ENCODE measurements at places on chromosomes 6 and 20. TPM values are rescaled to one million over a fixed set of nuclear protein-coding genes. Genes with fewer than 3 reads are reported as not detected.

The LAMA4 gene
- 3.8 TPM for total RNA-seq

The MC3R gene
- total RNA-seq: not detected

DNA sequence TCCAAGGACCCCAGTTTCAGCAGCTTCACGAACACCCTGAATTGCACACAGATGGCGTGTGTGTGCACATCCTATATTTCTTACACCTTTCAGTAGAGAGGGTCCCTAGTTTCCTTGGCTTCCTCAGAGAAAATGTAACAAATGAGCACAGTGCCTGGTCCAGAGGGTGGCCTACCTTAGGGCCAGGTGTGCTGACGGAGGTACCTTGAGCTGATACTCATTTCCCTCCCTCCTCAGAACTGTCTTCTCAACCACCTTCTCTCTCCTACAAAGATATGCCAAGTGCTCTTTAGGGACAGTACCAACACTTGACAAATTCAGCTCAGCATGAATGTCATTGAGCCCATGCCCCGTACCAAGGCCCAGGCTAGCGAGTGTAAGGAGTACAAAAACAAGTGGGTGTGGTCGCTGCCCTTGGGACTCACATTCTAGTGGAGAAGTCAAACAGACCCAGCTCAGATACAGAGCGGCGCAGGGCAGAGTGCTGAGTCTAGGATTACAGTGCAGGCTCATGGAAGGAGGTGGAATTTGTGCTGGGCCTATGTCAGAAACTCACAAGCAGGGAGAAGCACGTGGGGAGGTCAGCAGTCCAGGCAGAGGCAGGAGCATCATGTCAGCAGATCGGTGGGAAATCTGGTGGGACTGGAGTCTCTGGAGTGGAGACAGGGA lies 9.6 kb upstream of the BPHL start:
- peak overlapping the region; percentile 21 for H3K27ac ChIP-seq
- peak; percentile 34 for DNase-seq
- no peak overlapping the region for H3K4me3 ChIP-seq

GRCh38 chr6:81451787-81452186 lies 300.7 kb downstream of the TENT5A start:
- DNase-seq: no peak
- H3K27ac ChIP-seq: no peak overlapping the region
- no peaks in the 10 kb centered on the region for H3K27me3 ChIP-seq

DNA sequence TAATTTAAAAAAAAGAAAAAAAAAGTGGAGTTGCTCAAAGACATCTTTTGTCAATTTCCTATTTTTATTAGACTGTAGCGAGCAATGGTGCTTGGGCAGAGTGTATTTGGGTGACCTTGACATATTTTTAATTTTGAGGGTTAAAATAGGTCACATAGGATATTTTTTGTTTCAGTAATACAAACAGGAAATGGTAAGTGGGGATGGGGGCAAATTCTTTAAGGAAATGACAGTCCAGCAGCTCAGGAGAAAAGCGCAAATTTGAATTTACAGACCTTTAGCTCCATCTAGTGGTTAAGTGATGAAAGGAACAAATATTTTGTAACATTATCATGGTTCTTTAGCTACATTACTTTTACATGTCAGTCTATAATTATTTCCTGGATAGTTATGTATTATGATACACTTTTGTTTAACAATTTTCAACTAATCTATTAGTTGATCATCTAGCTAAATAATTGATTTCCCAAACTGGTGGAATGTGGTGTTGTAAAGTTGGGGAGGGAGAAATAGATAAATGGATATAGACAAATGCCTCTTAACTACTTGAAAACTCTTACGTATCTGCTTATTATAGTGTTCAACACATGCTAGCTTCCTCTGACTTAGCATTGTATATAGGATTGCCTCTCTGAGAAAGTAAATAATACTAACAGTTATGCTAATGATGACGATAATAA lies 10.0 kb downstream of the CITED2 start:
- H3K36me3 ChIP-seq: no peaks in the 10 kb centered on the region
- H3K4me3 ChIP-seq: no peak overlapping the region
- DNase-seq: no peak
- H3K4me1 ChIP-seq: peaks cover 22% of the 10 kb centered on the region

The PGC gene
- total RNA-seq: 56.6 TPM

Data from type B pancreatic cell (in vitro differentiated cells).